Activated CD8-positive, alpha-beta memory T cell treated with anti-CD3 and anti-CD28 coated beads for 48 hours (primary cell): ENCODE measurements at places on chromosomes 12 and 14.
A peak's percentile ranks its signal among the peaks of the same experiment; 100 is the strongest.

GRCh38 chr14:83251402-83251801, 1717.7 kb upstream of the SEL1L start:
- no peak for DNase-seq

DNA sequence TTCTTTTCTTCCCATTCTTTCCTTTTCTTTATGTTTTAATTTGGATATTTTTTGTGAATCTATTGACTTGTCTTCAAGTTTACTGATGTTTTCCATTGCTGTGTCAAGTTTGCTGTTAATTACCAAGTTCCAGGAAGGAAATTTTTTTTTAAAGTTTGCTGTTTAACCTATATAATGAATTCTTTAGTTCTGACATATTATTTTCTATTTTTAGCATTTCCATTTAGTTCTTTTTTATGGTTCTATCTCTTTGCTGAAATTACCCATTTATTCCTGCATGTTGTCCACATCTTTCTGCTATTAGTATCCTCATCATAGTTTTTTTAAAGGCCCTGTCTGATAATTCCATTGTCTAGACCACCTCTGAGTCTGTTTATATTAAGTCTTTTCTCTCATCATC, 27.8 kb downstream of the KLHDC1 start:
- no peak for DNase-seq

DNA sequence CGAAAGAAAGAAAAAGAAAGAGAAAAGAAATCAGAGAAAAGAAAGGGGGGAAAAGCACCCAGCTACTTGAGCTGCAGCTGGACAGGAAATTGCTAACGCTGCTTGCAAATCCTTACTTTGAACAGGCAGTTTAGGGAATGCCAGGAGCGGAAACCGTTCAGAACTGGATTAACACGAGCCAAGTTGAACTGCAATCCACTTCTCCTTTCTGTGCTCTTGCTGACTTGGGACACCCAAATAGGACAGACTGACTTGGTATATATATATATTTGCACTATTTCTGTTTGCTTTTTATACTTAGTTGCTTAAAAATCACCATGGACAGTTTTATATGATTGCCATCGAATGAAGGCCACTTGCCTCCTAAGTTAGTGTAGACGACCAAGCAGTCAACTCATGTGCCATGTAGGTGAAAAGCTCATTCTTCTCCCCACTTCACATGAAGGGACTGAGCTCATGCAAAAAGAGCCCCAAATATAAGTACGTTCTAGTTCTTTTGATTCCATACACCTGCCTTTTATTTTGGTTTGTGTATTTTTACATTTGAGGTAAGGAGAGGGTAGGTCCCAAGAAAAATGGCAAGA, 5.5 kb downstream of the DUSP6 start:
- DNase-seq = no peak

GRCh38 chr12:95216711-95217376, 423 bp downstream of the FGD6 start:
- DNase-seq = no peak

DNA sequence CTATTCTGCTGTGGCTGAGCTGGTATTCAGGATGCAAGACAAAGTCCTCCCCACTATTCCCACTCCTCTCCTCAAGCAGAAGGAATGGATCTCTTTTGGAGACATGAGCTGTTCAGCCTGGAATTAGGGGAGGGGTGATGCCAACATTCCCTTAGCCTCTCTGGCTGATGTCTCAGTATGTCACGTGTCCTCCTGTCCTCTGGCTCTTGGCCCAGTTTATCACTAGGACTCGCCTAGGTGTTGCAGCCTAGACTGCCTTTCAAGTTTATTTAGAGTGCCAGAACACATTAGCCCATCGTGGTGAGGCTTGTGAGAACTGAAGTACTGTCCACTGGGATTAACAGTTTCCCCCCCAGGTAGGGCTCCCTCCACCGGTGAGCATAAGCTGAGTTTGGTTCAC, 239.9 kb upstream of the MIS18BP1 start:
- DNase-seq = no peak

DNA sequence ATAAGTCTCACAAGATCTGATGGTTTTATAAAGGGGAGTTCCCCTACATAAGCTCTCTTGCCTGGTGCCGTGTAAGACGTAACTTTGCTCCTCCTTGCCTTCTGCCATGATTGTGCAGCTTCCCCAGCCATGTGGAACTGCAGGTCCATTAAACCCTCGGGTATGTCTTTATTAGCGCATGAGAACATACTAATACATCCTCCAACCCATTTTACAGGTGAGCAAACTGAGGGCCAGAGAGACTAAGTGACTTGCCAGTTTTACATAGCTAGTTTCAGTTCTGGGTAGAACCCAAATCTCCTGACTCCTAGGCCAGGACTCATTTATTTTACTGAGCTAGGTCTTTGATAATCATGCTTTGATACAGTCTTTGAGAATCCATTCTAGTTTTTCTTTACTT, 406.9 kb downstream of the RAD51B start:
- no peak for DNase-seq

DNA sequence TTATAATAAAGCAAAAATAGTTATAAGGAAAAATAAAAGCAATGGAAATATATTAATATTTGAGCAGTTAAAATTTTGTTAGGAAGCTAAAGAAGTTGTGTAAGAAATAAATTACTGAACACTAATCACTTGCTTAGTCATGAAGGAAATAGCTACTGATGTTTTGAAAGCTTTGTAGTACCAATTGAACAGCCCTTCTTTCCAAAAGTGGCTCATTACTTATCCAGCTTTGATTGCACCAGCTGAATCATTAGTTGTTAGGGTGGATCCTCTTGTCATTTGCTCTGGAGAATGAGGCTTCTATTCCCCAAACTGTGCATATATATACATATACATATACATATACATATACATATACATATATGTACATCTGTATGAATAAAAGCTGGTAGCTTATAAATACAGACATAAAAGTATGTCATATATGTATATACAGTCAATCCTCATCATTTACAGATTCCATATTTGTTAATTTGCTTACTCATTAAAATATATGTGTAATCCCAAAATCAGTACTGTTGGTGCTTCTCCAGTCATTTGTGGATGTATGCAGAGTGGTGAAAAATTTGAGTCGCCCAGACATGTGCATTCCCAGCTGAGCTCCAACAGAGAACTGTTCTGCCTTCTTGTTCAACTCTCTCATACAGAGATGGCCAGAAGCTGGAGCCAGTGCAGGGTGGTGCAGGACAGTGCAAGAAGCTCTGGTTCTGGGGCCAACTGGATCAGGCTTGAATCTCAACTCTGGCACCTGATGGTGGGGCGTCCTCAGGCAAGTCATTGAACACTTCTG, 214.1 kb downstream of the RPAP3 start:
- no peak for DNase-seq

GRCh38 chr14:51269634-51270033, 29.6 kb downstream of the TMX1 start:
- no peak for DNase-seq

DNA sequence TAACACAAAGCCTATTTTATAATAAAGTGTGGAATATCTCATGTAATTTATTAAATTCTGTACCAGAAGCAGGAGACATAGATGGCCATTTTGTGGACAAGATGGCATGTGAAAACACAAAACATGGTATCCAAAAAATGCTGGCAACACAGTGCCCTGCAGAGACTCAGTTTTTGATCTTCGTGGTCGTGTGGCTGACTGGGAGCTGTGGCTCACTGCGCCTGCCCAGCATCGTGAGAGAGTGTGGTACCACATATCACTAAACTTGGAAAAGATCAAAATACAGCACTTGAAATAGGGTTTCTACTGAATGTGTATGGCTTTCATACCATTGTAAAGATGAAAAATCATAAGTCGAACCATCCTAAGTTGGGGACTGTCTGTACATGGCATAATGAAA, 43.0 kb upstream of the MANSC4 start:
- DNase-seq = no peak

DNA sequence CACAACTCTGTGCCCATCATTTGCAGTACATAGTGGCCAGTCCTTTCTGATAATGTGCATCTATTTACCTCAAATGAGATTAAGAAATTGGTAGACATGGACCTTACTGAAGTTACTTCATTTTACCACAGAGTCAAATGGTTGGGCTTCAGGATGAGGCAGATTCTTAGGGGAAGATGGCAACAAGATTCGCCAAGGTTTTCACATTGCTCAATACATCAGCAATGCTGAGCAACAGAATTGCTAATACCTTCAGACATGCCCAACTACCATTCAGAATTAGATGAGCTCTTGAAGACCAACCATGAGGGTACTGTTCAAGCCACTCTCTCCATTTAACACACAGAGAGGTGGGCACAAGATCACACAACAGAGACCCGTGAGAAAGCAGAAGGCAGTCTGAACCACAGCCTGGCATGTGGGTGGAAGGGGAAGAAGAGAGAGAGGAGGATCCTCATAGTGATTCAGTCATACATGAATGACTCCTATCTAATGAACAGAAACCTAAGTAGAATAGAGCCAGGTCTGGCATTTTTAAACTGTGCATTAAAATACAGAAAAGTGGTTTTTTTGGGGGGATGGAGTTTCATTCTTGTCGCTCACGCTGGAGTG, 28.5 kb downstream of the CPM start:
- no peak for DNase-seq

DNA sequence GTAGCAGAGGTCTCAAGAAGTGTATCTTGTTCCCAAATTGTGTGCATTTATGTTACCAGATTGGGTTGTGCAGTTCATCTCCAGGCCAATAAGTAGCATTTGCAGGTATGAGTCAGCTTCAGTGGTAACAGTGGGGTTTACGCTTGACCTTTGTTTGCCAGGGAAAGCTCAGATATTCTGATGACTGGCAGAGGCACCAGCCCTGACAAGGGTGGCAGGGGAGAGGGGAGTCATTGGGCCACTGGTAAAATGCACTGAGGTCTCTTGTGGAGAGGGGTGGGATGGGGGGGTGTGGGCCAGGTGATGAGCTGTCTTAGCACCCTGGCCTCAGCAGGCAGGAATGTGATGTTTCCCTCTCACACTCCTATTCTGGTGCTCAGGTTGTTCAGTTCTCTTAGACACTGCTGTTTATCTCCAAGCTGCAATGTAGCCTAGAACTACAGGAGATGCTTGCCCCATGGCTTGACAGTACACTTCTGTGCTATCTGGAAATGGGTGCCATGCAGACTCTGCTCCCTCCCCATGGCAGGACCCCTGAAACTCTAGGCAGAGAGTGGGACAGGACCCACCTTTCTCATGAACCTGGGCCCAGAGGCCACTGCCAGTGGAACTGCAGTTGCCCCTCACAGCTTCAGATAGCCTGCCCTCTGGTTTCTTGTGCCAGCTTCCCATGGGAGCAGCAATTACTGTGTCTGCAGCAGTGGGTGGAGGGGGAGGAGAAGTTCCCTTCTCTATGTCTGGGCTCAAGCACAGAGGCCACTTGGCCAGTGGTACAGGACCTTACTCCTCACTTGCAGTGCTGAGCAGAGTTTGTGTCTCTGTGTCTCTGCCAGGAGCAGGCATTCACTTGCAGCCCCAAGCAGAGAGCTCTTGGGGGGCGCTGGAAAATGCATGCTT, 31.9 kb downstream of the USP15 start:
- DNase-seq = peak; percentile 18

DNA sequence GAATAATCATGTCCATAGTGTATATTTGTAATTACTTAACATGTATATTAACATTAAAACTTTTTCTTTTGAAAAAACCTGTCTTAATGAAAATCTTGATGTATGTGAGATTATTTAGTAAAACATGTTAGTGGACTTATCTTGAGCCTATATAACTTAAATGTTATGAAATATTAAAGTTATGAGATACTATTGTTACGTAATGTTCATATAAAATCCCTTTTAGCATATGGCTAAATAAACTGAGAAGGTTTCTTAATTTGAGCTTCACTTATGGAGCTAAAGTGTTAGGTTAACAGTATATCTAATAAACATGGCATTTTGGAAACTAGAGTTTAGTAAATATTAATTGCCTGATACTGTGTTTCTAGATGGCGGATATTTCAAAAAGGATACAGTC, 59.9 kb downstream of the MIA2 start:
- DNase-seq = no peak

- DNase-seq = no peak
Observed at GRCh38 chr12:97380440-97380839, 82.2 kb upstream of the RMST start.

DNA sequence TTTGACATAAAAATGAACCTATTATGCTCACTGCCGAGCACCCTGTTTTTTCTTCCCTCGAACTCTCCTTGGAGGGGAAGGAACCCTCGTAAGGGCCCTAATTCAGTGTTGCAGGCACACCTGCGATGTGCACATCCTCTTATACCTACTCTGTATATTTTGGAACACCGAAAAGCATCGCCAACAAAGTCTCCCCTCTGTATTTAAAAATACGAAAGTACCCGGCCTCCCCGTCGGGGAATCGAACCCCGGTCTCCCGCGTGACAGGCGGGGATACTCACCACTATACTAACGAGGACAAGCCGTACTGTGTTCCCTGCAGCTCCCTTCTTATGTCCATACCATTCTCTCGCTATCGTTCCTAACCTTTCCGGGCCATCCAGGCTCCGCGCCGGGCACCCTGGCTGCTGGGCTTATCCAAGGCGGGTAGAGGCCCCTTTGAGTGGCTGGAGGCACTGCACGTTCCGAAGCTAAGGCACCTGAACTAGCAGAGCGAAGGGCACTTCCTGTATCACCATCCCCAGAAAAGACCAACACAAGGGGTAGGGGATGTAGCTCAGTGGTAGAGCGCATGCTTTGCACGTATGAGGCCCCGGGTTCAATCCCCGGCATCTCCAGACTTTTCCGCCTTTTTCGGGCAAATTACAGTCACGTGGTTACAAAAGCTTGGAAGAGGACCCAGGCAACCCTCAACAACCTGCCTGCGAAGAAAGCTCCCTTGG, 25.1 kb upstream of the UBC start:
- no peak for DNase-seq

DNA sequence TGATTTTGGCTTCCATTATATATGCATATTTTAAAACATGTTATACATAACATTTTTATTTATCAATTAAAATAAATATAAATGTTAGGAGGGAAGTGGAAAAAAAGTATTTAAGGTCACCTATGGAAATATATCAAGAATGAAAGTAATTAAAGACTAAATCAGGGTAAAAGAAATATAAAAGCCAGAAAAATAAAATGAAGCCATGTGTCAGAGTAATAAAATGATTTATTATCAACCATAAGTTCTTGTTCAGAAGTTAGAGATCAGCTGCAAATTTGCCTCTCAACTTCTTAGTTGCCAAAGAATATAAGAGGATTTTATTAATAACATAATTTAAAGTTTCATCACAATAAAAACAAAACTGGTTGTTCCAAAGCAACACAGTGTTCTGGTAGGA, 121.9 kb downstream of the ANO6 start:
- no peak for DNase-seq

GRCh38 chr12:9692909-9693308, 23.4 kb downstream of the CLEC2D start:
- no peak for DNase-seq

DNA sequence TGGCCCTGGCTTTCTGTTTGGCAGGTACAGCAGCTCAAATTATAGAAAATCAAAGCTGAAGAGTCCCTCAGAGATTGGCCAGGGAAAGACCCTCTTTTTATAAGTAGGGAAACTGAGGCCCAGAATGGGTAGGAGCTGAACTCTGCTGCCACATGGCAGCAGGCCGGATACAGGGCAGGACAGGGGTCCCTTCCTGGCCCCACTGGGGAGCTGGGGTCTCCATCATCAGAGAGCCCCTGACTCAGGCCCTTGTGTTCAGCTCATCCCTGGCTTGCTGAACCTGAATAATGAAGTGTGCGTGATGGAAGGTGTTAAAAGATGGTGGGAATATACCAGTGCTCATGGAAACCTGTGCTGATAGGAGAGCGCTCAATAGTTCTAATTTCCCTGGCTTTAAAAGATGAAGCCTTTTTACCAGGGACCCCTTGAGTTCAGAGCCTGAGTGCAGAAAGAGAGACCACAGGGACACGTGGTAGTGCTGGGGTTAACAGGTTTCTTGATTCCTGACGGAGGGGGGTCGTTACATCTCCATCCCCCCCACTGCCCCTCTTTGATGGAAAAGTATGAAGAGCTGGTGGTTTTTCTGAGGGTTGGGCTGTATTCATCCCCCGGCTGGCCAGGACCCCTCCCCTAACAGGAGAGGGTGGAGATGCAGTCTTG, 4.4 kb downstream of the DLK1 start:
- DNase-seq = no peak
